ENCODE measurements at places on chromosomes 2 and 18.
A peak's percentile ranks its signal among the peaks of the same experiment; 100 is the strongest.

DNA sequence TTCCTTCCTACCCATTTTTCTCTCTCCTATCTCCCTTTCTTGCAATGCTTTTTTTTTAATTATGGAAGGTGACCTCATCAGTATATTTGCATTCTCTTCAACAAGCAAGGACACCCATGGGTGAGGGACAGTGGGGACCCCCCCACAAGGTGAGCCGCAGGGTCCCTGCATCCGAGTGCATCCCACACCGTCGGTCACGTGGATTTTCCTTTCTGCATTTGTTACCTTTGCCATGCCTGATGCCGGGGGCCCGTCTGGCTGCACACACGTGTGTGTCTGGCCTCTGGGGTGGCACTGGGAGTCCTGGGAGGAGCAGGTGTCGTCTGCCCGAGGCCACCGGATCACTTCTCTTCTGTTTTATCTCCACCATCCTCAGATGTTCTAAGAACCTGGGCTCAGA lies 30.1 kb upstream of the SNTG2 start:
- DNase-seq = no peak

DNA sequence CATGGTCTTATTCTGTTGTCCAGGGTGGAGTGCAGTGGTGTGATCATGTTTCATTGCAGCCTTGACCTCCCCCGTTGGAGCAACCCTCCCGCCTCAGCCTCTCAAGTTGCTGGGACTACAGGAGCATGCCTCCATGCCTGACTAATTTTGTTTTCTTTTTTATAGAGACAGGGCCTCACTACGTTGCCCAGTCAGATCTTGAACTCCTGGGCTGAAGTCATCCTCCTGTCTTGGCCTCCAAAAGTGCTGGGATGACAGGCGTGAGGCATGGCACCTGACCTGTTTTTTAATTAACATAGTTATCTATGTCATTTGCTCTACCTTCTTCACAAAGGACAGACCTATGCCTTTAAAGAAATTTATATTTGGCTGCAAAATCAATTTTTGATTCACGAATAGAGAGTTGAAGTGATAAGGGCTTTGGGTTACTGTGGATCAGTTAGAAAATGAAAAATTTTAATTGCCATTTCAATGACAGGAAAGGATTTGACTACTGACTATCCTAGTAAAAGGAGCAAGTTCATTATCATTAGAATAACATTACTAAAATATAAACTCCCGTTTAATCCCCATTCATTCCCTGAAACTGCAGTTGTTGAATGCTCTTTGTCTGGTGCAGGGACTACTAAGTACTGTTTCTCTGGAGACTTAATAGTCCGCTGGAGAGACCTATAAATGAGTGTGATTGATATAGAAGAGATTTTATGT lies 3.7 kb downstream of the RNF138 start:
- DNase-seq = no peak

DNA sequence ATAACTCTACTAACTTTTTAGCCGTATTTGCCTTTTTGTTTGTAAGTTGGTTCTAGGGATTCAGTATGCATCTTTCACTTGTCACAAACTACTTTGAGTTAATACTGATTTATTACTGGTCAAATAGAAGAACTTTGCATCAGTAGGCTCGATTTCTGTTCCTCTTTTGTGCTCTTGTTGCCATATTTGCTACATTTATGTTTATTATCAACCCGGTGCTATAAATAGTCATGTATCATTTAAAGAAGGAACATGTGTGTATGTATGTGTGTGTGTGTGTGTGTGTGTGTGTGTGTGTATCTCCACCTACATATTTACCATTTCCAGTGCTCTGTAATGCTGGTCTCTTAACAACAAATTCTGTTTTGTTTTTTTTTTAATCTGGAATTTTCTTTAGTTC lies 79.6 kb upstream of the B3GNT7 start:
- DNase-seq = peak; percentile 76

DNA sequence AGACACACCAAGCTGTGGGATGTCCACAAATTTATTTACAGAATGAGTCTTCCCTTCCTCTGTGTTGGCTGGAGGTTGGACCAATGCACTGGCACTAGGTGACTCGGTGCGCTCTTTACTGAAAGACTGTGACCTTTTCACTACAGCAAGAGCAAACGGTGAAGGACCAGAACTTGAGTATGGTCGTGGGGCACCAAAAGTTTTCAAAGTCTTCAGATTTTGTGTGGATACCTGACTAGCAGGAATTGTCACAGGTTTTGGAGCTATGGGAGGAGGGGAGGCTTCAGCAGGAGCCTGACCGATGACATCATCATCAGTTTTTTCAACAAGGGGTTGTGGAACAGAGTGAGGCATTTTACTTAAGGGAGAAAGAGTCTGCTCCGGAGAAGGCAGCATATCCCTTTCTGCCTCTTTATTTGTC lies 73.0 kb upstream of the GRB14 start:
- DNase-seq = no peak

DNA sequence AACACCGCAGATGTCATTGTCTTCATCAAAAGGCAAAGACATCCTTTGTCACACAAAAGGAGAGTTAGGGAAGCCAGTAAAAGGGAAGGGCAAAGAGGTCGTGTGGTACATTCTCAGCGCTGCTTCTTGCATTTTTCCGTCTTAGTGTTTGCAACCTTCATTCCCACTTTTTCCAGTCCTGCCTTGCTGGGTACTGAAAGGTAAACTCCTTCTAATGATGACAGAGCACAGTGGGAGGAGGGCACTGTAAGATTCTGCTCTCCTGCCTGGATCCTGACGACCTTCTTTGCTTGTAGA lies 424.3 kb upstream of the MEX3C start:
- DNase-seq = no peak

DNA sequence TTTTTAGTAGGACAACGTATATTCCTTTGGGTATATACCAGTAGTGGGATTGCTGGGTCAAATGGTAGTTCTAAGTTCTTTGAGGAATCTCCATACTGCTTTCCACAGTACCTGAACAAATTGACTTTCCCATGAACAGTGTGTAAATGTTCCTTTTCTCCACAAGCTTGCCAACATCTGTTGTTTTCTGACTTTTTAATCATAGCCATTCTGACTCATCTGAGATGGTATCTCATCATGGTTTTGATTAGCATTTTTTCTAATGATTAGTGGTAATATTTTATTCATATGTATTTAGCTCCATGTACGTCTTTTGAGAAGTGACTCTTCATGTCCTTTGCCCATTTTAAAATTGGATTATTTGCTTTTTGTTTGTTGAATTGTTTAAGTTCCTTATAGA lies 58.4 kb upstream of the CERS6 start:
- no peak for DNase-seq

DNA sequence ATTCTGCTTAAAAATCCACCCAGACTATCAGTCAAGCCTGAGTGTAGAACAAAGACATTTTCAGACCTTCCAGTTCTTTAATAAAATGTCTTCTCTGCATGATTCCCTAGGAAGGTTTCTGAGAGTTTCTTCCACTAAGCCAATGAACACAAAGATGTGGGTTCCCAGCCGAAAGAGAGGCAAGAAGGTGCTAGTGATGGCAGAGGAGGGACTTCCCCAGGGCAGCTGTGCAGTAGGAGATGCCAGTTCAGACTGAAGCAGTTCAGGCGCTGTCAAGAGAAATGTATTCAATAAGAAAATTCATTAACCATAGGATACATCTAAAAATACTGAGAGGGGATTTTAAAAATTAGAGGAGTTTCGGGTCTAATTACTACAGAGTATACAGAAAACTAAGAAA lies 83.3 kb downstream of the RND3 start:
- DNase-seq = no peak

DNA sequence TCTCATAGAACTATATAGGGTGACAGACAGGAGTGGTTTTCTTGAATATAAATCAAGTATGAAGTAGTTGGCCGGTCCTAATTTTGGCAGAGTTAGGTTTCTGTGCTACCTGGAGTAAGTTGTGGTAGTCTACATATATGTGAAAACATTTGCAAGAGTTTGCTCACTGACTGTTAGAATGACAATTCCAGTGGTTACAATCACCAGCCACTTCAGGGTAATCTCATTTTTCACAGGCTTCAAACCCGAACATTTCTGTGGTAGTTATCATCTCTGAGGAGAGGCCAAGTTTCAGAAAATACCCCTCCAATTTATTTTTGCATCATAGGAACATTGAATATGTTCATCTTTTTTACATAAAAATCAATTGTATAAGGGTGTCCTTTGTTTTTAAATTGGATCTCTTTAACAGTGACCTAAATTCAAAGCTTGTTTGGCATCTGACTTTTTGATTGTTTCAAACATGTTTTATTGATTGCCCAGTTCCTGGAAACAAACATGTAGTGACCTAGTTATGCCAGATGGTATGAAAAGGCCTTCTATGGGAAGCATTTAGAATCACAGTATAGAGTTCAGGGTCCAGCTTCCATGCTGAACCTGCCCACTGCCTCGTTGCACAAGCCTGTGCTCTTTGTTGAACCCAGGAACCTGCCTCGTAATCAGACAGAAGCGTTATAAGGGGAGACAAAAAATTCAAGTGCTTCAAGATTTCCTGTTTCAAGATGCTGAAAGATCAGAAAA lies 250.6 kb downstream of the LTBP1 start:
- DNase-seq = no peak
